ENCODE measurements at places on chromosomes 16 and 17. TPM values are rescaled to one million over a fixed set of nuclear protein-coding genes. Genes with fewer than 3 reads are reported as not detected.

DNA sequence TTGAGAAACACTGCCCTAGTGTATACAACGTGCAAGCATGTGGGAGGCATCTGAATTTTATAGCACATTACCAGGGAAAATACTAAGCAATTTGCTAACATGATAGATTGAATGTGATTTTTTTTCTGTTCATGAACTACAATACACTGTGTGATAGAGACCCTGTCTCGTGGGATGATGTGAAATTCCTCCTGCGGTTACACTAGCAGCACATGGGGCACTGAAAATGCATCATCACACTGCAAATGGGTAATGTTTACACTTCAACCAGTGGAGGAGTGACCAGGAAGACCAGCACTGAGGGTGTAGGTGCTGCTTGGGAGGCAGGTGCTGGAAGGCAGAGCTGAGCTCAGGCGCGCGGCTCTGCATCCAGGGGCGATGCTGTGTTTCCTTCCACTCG, 28.8 kb downstream of the ORC6 start:
- no peak for DNase-seq
- no peaks in the 10 kb centered on the region for H3K4me1 ChIP-seq
- H3K36me3 ChIP-seq = no peaks in the 10 kb centered on the region
- H3K27me3 ChIP-seq = no peaks in the 10 kb centered on the region
- H3K27ac ChIP-seq = no peak overlapping the region

GRCh38 chr16:2476345-2476720, 1.4 kb downstream of the TBC1D24 start:
- peaks cover 52% of the 10 kb centered on the region for H3K27me3 ChIP-seq
- DNase-seq = no peak
- H3K4me3 ChIP-seq = no peak overlapping the region
- H3K4me1 ChIP-seq = peaks cover 14% of the 10 kb centered on the region

The LITAFD gene
- total RNA-seq = not detected

The ABCC12 gene
- total RNA-seq = 0.12 TPM

The KCNH4 gene
- total RNA-seq = not detected

DNA sequence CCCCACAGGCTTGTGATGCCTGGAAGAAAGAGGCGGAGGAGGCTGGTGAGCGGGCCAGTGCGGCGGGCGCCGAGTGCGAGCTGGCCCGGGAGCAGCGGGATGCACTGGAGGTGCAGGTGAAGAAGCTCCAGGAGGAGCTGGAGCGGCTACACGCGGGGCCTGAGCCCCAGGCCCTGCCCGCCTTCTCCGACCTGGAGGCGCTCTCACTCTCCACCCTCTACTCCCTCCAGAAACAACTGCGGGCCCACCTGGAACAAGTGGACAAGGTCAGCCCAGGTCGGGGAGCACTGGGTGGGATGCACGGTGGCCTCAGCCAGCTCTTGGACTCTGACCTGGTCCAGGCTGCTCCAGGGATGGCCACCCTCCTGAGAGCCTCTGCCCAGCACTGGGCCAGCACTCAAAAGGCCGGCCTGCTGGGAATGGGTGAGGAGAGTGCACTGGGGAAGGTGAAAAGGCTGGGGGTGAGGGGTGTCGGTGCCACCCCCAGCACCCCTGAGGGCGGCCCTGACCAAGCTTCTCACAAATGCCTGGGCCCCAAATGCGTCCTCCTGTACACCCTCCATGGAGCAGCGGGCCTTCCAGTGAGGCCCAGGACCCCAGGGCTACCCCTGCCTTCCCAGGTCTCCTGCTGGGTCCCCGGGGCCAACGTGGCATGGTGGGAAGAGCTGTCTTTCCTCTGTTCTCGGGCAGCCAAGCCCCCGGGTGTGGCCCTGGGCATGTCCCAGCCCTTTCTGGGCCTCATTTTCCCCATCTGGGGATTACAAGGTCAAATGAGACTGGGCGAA, 20.8 kb downstream of the UNC13D start:
- no peaks in the 10 kb centered on the region for H3K36me3 ChIP-seq
- H3K27ac ChIP-seq = no peak overlapping the region
- H3K4me3 ChIP-seq = no peak overlapping the region
- H3K27me3 ChIP-seq = no peaks in the 10 kb centered on the region
- DNase-seq = no peak

The ZNF624 gene
- 8.4 TPM for total RNA-seq

GRCh38 chr16:21227866-21228265, 5.6 kb upstream of the ANKS4B start:
- peak; percentile 16 for DNase-seq
- H3K36me3 ChIP-seq = no peaks in the 10 kb centered on the region
- H3K4me1 ChIP-seq = peaks cover 15% of the 10 kb centered on the region
- no peak overlapping the region for H3K27ac ChIP-seq

DNA sequence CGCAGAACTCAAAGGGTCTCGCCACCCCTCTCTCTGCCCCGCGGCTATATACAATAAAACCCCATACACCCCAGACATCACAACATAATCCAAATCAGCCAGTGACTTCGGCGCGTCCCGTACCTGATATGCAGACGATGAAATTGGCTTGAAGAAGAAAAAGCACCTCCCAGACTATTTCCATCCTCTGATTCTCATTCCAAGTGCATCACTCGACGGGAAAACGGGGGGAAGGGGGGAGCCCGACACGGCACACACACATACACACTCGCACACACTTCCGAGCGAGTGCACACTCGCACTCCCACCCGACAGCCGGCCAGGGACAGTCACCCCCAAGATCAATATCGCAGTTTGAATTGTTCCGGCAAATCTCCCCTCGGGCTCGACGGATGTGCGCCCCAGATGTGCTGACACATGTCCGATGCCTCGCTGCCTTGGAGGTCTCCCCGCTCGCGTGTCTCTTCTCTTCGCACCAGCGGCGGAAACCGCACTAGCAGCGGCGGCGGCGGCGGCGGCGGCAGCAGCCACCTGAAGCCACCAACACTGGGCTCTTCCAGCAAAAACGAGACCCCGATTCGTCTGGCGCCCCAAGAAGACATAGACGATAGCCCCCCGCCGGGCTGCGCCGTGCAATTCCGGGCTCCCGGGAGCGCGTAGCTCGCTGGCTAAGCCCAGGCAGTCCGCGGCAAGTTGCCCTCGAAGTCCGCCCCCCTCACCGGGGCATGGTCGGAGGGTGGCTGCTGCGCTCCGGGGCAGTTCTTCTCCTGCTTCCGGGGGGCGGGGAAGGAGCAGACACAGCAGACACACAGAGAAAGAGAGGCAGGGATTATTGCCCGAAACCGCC, 688 bp downstream of the CA10 start:
- no peak overlapping the region for H3K27ac ChIP-seq
- no peaks in the 10 kb centered on the region for H3K36me3 ChIP-seq
- peak; percentile 55 for DNase-seq

The RHBDF1 gene
- total RNA-seq = 11.0 TPM

DNA sequence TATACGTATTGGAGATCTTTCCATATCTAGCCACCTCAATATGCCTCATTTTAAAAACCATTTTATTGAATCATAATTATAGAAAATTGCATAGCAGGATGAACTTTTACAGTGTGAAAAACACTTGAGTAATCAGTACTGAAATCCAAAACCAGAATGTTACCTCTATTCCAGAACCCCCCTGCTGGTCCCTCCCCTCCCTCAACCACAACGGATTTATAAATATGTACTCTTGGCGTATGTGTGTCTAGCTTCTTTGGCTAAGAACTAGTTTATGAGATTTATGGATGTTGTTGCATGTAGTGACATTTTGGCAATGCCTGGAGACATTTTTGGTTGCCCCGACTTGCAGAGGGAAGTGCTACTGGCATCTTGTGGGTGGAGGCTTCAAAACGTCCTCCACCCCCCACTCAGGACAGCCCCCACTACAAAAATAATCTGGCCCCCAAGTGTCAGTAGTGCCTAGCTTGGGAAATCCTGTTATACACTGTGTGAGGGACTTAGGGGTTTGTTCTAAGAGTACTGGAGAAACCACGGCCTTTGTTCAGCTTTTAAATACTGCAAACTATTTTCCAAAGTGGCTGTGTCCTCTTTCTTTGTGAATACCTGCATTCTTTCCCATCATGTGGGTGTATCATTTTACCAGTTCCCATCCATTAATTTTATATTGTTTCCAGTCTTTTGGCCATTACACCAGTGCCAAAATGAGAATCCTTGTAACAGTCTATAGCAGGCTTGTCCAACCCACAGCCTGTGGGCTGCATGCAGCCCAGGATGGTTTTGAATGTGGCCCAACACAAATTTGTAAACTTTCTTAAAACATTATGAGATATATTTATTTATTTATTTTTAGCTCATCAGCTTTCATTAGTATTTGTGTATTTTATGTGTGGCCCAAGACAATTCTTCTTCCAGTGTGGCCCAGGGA, 23.7 kb downstream of the ITPRIPL2 start:
- no peak for DNase-seq
- no peaks in the 10 kb centered on the region for H3K27me3 ChIP-seq
- H3K4me1 ChIP-seq = peaks cover 6% of the 10 kb centered on the region
- H3K4me3 ChIP-seq = no peak overlapping the region

GRCh38 chr17:50425682-50426471, at the start of gene ACSF2:
Gene ACSF2, plus strand, starts transcription at chr17:50426218. Its CDS starts 44 bp downstream, at chr17:50426262.
- peaks cover 13% of the 10 kb centered on the region for H3K4me1 ChIP-seq
- peak; percentile 66 for DNase-seq
- H3K4me3 ChIP-seq = peak within 1 kb of the TSS; percentile 82
- H3K36me3 ChIP-seq = no peaks in the 10 kb centered on the region
- no peak within 1 kb of the TSS for H3K27ac ChIP-seq

DNA sequence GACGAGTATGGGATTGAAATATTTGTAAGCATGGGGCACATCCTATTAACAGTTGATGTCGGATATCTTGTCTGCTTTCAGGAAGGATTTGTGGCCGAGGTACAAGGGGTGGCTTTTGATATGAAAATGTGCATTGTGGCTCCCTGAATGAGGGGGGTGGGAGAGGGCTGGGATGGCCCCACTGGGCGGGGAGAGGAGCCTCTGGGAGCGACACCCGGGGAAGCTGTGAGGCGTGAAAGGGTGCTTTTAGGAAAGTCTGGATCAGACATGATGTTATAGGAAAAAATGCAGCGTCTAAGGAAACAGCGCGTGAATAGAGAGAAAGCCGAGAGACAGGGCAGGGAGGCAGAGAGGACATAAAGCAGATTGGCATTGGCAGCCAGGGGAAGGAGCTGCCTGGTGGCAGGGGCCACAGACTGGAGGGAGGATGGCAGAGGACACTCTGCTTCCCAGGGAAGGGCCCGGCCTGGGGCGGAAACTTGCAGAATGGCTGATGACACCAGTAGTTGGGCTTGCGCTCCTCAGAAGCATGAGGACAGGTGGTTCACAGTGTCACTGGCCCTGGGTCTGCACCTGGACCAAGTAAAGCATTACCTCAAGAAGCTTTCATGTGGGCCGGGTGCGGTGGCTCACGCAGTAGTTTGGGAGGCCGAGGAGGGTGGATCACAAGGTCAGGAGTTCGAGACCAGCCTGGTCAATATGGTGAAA, 95.7 kb downstream of the NTN1 start:
- no peak overlapping the region for H3K4me3 ChIP-seq
- no peak overlapping the region for H3K27ac ChIP-seq
- H3K4me1 ChIP-seq = peaks cover 21% of the 10 kb centered on the region

GRCh38 chr17:17523001-17523730, 27.0 kb upstream of the RASD1 start:
- DNase-seq = peak; percentile 50
- H3K4me1 ChIP-seq = peaks cover 24% of the 10 kb centered on the region
- H3K4me3 ChIP-seq = no peak overlapping the region
- no peaks in the 10 kb centered on the region for H3K27me3 ChIP-seq

- no peak for DNase-seq
- H3K4me1 ChIP-seq = no peaks in the 10 kb centered on the region
- H3K27ac ChIP-seq = no peak overlapping the region
- H3K27me3 ChIP-seq = no peaks in the 10 kb centered on the region
- H3K4me3 ChIP-seq = no peak overlapping the region
- no peaks in the 10 kb centered on the region for H3K36me3 ChIP-seq
Observed at GRCh38 chr17:30939051-30939689, 17.4 kb downstream of the ADAP2 start.

The SDR42E2 gene
- not detected for total RNA-seq

The SBK1 gene
- total RNA-seq = 16.4 TPM

GRCh38 chr16:3542601-3543373, 34.4 kb downstream of the NLRC3 start:
- H3K27me3 ChIP-seq = no peaks in the 10 kb centered on the region
- no peak overlapping the region for H3K27ac ChIP-seq
- H3K4me1 ChIP-seq = peaks cover 15% of the 10 kb centered on the region
- H3K36me3 ChIP-seq = no peaks in the 10 kb centered on the region
- no peak for DNase-seq

GRCh38 chr16:75309156-75309555, 57.7 kb upstream of the BCAR1 start:
- DNase-seq = peak; percentile 34
- H3K36me3 ChIP-seq = no peaks in the 10 kb centered on the region
- no peaks in the 10 kb centered on the region for H3K27me3 ChIP-seq
- H3K4me1 ChIP-seq = peaks cover 19% of the 10 kb centered on the region
- no peak overlapping the region for H3K27ac ChIP-seq

DNA sequence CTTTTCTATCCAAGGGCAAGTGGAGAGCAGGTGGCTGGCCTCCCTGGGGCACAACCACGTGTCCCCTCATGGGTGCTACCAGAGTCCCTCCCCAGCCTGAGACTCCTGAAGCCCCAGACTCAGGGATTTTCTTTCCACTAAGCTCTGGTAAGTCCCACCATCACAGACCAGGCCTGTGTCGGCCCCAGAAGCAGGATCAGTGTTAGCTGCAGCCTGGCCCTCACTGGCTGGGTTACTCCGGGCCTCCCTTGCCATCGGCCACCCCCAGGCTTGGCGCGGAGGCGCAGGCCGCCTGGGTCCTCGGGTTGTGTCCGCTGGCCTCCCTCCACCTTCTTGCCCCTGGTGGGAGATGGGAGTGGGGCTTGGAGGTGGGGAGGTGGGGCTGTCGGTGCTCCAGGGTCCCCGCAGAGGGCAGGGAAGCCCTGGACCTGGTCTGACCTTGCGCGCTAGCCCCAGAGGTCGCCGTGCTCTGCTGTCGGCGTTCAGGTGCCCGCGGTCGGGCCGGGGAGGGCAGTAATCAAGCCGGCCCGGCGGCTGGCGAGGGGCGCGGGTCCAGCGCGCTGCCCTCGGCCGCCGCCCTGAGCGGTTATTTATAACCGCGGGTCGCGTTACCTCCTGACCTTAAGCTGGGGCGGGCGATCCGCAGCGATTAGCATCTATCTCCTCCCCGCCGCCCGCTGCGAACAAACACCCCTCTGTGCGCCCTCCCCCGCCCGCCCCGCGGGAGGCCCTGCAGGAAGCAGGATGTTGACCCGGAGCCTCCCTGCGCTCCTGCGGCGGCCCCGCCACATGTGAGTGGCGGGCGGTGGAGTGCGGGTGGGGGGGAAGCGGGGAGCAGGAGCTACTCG, 78.1 kb upstream of the TOB1 start:
- peaks cover 16% of the 10 kb centered on the region for H3K4me1 ChIP-seq
- H3K27me3 ChIP-seq = peaks cover 38% of the 10 kb centered on the region
- DNase-seq = peak; percentile 75

DNA sequence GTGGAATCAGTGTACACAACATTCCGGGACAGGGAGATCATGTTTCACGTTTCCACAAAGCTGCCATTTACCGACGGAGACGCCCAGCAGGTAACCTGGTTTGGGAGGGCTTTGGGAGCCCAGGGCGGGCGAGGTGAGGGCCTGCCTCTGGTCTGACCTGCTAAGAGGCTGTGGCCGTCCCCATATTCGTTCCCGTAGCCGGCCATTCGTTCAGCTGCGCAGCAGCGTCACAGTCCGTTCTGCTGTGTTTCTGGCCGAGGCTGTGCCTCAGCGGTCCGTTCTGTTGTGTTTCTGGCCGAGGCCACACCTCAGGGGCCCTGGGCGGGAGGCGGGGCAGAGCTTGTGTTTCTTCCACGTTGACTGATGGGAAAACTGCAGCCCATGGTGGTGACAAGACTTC, 68.0 kb downstream of the OR1D5 start:
- no peak overlapping the region for H3K4me3 ChIP-seq
- H3K36me3 ChIP-seq = no peaks in the 10 kb centered on the region
- no peaks in the 10 kb centered on the region for H3K27me3 ChIP-seq
- H3K27ac ChIP-seq = no peak overlapping the region
- no peak for DNase-seq
- peaks cover 5% of the 10 kb centered on the region for H3K4me1 ChIP-seq
